ENCODE measurements at places on chromosomes 5 and 9.

DNA sequence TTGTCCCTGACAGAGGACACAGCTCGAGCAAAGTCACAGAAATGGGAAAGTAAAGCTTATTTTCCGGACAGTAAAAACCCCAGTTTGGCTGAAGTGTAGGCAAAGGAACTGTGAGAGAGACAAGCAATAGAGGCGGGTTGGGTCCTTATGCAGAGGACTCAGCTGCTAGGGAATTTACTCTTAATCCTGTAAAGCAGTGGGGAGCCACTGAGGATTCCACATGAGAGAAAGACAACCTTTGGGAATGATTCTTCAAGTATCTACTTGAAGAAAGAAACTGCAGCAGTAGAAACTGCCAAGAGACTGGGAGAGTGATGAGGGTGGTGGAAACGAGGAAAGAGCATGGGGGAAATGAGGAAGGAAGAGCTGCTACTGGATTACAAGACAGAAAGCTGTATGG, 20.2 kb downstream of the ASTN2 start:
- DNase-seq: no peak

DNA sequence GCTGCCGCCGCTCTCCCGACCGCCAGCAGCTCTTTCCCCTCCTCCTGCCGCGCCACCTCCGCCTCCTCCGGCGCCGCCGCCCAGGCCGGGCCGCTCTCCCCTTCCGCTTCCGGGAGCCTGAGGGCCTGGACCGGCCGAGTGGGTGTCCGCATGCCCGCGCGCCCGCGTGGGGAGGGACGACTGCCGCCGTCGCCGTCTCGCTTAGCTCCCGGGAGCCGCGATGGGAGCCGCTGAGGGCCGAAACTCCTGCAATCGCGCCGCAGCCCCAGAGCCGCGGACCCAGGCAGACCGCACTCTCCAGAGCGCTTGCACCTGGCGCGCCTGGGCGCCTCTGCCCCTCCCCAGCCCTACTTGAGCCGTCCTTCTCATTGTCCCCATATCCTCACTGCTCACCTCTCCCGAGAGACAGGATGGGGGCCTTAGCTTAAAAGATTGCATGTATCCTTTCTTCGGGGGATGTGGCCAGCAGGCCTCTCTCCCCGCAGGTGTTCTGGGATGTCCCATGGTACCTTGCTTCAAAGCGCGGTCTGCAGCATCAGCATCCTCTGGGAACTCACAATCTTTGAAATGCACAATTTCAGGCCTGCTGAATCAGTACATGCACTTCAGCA, at the start of gene ZDHHC21:
Gene ZDHHC21 (minus strand): TSS at position 182 of the 611 bp plus-strand sequence. CDS start 19,092 bp downstream, outside the sequence.
- DNase-seq: peak; percentile 33

DNA sequence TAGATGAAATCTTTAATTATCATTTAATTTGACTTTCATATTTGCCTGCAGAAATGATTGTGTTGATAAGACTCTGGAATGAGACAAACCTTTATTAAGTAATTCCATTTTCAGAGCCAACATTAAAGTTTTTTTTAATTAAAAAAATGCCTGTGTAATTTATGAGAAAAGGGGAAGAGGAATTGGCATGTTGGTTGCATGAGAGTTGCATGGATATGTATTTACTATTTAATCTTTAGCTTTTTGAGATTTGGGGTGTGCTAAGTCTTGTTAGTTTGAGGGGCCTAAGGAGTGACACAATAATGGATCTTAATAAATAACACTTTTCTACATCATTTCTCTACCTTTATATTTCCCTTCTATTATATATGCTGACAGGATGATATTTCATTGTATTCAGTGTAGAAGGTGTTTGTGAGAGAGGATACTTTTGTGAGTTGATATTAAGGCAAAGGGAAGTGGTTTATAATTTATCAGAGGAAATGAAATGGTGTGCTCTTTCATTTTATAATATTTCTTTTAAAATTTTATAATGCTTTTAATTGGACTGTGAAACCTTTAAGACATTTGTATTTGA, 54.9 kb downstream of the PIK3R1 start:
- no peak for DNase-seq

DNA sequence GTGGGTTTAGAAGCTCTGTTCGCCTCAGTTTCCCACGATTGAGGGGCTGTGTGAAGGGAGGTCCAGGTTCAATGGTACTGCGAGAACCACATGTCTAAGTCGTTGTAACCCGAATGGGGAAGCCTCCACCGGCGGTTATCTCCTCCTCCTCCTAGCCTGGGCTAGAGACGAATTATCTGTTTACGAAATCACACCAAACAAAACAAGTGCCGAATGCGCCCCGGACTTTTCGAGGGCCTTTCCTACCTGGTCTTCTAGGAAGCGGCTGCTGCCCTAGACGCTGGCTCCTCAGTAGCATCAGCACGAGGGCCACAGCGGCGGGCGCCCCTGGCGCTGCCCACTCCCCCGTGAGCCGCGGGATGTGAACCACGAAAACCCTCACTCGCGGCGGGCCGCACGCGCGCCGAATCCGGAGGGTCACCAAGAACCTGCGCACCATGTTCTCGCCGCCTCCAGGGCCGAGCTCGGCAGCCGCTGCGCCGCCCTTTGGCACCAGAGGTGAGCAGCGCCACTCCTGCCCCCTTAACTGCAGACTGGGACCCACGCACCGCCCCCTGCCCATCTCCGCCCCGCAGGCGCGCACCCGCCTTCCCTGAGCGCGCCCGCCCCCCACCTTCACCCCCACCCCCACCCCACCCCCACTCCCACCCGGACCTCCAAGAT, at the start of gene CDKN2A:
Gene CDKN2A (minus strand): TSS at position 500 of the 663 bp plus-strand sequence.
- DNase-seq: peak; percentile 40

- DNase-seq: no peak
Observed at GRCh38 chr9:82180711-82181110, 192.1 kb downstream of the SPATA31D1 start.

DNA sequence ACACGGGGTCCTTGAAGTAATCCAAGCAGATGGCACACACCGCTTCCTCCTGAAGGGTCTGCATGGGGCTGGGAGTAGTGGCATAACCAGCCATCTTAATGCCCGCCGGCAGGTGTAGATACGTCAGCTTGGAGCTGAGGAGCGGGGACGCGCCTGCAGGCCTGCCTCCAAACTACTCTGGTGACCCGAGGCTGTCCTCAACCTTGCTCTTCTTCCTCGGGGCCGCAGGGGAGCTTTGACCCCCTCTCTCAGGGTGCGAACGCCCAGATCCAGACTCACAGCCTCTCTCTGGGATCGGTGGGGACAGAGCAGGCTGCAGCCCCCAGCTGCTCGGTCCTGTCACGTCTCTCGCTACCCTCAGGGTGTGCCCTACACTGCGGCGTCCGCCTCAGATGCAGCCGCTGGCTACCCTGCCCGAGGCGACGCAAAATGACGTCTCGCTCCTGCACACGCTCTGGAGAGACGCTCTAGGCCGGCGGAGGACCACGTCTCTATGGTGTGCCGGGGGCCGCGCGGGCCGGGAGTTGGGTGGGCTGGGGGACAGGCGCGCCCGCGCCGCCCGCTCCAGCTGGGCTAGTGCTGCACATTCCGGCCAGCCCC, at the start of gene TRIM52:
Gene TRIM52 (minus strand): TSS at position 424 of the 600 bp plus-strand sequence. CDS start 330 bp downstream, at position 94.
- peak; percentile 87 for DNase-seq

DNA sequence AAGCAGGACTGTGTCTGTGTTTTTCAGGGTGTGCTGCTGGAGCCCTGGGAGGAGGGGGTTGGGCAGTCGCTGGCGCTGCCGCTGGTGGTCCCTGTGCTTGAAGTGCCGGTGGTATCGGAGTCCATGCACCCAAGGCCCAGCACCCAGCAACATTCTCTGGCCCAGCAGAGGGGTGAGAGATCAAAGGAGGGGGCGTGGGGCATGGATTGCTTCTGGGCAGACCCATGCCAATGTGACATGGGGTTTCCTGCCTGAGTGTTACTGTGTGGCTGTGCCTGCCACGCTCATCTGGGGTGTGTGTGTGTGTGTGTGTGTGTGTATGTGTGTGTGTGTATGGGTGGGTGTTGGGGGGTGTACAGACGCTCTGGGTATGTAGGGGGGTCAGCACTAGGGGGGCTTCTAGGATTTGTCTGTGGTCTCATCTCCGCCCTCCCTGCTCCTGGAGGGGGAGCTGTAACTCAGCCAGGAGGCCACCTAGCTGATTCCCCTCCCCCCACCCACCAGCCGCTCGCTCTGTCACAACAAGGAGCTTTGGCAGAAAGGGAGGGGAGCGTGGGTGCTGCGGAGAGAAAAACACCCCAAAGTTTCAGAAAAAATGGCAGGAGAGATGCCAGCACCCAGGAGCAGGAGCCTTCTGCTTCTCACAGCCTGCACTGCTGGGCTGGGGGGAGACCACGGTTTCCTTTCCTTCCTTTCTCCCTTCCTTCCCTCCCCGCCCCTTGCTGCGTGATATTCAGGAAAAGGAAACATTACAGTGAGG, 35.9 kb upstream of the HSPA9 start:
- DNase-seq: no peak

DNA sequence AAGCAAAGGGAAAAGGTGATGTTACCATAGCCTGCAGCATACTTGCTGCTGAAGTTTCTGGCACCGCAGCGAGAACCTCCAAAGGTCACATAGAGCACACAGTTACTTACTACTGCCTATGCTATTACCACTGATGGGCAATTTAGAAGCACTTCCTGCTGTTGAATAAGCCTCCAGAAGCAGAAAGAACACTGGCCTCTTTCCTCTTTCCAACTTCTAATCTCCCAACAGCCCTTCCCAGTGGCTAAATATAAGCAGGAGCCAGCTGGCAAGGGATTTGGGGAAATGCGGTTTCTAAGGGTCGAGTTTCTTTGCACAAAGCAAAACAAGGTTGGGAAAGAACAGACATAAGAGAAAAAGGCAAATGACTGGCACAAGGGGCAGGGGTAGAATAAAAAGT, 669.2 kb upstream of the ACO1 start:
- DNase-seq: no peak

- DNase-seq: no peak
Observed at GRCh38 chr5:122412966-122413365, 100.9 kb downstream of the SNCAIP start.

DNA sequence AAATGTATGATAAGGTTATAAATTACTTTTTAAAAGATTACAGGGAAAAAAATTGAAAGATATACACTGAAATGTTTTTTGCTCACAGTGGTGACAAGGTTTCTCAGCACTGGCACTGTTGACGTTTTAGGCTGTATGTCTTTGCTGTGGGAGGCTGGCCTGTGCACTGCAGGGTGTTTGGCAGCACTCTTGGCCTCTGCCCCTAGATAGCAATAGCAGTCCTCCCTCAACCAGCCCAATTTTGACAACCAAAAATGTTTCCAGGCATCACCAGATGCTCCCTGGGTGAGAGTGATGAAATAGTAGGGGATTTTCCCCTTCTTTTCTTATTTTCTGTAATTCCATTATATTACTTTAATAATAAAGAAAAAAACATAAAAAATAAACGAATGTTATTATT, 3.3 kb downstream of the CD274 start:
- no peak for DNase-seq

GRCh38 chr5:147081311-147081764, 153.5 kb upstream of the STK32A start:
- no peak for DNase-seq

- no peak for DNase-seq
Observed at GRCh38 chr5:78813906-78814530, 165.4 kb upstream of the LHFPL2 start.

- DNase-seq: no peak
Observed at GRCh38 chr5:67189931-67190330, 6.7 kb downstream of the CD180 start.

- DNase-seq: peak; percentile 42
Observed at GRCh38 chr9:111926421-111926875, 29.8 kb downstream of the UGCG start.

- DNase-seq: peak; percentile 62
Observed at GRCh38 chr5:74326571-74327338, 313.8 kb downstream of the ENC1 start.

- no peak for DNase-seq
Observed at GRCh38 chr5:168946363-168946762, 354.6 kb downstream of the SLIT3 start.

- DNase-seq: no peak
Observed at GRCh38 chr5:148343046-148343407, 7.7 kb downstream of the SPINK9 start.

GRCh38 chr9:136970361-136970760, 6.9 kb upstream of the PTGDS start:
- DNase-seq: no peak

DNA sequence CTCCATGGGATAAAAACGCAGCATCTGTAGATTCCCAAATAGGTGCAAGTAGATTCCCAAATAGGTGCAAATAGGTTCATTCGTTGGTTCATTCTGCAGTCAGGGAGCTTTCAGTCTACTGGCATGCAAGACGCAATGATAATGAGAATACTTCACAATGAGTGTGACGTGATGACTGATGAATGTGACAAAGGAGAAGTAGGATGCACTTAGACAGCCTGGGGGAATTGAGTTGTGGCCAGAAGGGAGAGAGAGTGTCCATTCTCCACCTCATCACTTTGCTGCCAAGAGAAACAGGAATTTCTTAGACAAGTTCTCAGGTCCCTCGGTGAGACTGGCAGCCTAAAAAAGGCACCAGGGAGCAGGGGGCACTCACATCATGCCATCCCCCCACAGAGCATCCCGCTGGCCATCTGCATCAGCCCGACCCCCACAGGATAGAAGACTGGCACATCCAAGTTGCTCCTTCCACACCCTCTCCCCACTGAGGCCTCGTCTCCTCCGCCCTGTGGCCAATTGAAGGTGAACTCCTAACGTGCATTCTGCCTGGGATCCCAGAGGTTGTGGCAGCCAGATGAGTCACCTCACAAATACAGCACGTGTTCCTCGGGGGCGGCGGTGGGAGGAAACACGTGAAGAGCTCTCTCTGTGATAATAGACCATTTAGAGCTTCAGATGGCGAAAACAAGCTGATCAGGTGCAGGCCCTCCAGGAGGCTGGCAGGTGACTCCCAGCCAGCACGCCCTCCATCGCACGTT, 19.9 kb upstream of the KCNIP1 start:
- DNase-seq: no peak

- no peak for DNase-seq
Observed at GRCh38 chr9:110031511-110032173, 176.3 kb downstream of the C9orf152 start.

DNA sequence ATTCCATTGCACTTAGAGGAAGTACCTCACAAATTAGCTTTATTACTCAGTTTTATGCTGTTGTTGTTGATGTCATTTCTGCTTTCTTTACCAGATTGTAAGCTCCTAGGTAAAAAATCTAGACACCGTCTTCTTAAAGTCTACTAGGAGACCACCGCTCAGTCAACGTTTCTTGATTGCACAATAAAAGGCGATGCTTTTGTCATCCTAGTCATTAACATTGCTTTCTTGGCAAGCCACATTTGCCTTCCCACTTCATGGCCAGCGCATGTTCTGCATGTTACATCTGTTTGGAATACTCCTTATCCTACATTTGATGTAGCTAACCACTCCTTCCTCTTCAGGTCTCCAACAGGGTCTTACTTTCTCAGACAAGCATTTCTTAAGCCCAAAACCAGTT, 464.0 kb upstream of the TUSC1 start:
- DNase-seq: no peak

DNA sequence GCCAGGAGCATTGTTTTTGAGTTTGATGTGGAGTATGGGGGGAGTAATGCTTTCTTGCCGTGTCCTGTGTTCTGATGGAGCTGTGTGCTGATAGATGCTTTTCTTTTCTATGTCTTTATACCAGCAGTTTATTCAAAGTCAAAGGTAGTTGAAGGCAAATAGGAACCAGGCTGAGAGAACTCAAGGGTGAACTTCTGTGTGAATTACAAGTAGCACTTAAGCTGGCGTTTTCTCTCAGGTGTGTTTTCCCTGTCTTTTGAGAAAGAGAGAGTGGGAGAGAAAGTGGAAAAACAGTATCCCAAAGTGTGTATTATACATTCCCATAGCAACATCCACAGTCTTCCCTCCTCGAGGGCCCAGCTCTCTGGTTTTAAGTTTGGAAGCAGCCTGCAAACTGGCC, 1.5 kb downstream of the TNFAIP8 start:
- DNase-seq: no peak

GRCh38 chr5:159458217-159458711, 128.0 kb upstream of the IL12B start:
- DNase-seq: no peak
